ENCODE measurements at places on chromosomes 7 and 10. TPM values are rescaled to one million over a fixed set of nuclear protein-coding genes. Genes with fewer than 3 reads are reported as not detected.

Gene CPA2
- not detected for total RNA-seq

- DNase-seq, result peak; percentile 29
Measured at GRCh38 chr7:50149369-50149768, 56.3 kb upstream of the ZPBP start.

DNA sequence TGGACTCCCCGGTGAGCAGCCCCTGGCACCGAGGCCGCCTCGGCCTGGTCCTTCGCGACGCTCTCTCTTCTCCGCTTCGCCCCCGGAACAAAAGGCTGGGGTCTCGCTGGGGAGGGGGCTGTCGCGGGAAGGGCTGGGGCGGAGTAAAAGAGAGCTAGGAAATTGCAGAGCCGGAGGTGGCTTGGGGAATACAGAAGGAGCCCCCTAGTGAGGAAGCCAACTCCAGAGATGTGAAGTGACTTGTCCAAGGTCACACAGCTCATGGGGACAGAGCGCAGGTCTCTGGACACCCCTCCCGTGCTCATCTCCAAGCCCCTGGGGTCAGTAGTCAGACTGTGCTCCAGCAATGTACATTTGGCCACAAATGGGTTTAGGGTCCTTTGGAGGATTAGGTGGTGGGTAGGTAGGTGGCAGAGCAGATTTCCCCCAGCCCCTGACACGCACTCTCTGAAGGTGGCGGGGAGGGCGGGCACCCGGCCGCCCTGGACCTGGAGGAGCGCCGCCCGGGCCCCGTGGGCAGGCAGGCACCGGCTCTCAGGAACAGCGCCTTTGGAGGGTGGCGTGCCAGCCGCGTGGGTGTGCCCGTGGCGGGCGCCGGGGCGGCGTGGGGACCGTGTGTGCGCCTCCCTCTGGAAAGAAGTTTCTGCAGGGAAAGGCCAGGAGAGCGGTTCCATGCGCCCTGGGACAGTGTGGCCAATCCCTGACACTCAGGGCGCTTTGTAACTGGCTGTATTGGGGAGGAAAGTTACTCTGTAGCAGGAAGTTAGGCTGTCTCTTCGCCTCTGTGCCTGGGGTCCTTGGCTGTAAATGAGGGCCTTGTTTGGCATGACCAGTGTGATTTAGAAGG, 910 bp downstream of the WIPF3 start:
- DNase-seq, result no peak

DNA sequence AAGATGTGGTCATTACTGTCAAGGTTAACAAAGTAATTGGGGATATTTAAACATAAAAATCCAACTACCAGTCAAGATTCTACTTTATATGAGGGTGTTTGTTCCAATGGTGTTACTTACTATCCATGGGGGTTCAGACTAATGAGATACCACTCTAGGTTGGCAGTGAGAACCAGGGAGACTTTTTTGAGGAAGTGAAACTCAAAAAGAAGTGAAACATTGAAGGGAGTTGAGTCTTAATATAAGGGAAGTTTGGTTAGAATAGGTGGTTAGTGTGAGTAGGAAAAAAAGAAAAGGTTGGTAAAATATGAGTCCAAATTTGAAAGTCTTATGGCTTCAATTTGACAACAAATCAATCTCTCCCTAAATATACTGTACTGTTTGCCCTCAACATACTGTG, 123.6 kb upstream of the ANK3 start:
- no peak for DNase-seq

Gene PON1
- not detected for total RNA-seq

DNA sequence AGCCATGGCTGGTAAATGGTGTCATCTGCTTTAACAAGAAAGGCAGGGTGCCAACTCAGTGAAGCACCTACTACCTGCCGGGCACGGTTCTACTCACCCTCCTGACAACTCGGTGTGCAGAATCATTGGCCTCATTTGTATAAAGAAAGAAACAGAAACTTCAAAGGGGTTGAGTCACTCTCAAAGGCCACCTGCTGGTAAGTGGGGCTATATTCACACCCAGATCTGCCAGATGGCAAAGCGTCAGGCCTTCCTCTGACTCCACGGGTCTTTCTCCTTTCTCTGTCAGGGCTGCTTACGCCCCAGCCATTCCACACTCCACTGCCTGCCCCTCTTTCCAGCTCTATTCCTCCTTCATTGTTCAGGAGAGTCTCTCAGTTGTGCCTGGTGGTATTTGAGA, 309.2 kb downstream of the GFRA1 start:
- DNase-seq, result no peak

Gene GARIN1A
- 2.7 TPM for total RNA-seq

DNA sequence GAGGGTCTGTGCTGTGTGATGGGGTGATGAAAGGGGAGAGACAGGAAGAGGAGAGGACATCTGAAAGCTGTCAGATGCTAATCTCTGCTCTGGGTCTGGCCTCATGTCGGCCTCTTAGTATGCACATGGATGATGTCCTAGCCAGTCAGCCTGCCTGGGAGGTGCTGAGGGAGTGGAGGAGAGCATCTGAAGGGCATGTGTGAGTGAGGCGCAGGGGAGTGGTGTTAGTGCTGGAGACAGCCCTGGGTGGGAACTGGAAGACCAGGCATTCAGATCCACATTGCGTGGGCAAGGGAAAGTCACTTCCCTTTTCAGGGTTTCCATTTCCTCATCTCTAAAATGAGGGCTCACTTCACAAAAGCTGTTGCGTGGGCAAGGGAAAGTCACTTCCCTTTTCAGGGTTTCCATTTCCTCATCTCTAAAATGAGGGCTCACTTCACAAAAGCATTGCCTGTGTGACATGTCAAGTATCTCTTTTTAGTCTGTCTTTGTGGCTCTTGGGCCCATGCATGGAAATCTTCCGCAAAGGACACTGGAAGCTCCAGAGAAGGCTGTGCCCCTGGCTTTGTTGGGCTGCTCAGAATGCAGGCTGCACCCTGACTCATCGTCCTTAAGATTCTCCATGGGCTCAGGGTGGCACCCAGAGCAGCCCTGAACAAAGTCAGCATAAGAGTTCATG, 10.0 kb downstream of the SFTPD start:
- DNase-seq, result no peak

DNA sequence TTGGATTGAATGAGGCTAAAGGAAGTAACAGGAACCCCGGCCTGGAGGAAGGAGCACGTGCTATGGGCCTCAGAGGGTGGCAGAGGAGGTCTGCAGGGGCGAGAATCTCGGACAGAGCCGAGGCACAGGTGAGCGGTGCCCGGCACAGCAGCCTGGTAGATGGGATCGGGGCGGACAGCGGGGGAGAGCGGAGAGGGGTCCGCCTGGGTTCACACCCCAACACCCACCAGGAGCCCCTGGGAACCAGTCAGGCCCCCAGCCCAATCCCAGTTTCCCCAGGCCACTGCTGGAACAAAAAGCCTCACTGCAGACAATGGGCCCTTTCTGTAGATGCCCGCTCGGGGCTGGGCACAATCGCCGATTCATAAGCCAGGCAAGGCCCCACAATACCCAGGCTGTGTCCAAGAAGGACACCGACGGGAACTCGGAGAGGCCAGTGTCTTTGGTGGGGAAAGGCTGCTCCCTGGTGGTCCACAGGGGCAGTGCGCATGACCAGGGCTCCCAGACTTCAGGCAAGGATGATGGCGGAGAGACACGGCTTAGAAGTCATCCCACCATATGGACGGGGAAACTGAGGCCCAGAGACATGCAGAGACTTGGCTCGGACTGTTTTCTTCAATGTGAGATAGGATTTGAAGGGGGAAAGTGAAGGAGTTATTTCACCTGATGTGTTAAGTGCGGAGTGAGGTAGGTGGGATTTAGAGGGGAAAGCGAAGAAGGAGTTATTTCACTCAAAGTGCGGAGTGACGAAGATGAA, 106.9 kb upstream of the GPR26 start:
- DNase-seq, result peak; percentile 76

DNA sequence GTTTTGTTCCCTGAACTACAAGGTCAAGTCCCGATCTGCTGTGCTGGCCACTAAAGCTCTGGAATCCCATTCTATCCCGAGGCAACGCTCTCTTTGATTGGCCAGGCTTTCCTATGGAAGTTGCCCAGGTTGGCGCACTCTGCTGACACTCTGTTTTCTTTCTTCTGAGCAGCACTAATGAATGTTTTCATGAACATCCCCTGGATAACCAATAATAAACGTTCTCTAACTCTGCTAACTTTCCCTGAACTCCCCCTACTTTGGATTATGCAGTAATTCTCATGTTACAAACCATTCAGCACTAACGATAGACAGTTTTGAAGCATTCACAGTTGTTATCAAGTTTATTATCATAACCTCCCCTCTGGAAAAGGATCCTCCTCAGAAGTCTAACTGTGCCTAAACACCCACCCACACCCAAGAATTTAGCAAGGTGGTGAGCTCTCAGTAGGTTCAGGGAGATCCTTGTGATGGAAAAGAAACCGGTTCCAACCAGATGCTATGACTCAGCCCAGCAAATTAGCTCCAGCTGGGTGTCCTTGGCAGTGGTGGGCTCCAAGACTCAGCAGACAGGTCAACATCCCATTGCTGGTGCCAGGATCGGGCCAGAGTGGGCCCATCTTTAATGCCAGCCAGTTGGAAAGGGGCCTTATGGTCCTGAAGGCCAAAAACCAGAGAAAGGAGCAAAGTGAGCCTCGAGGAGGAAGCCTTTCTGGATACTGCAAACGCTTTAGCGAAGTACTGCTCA, 68.4 kb downstream of the CREB3L2 start:
- DNase-seq, result no peak

DNA sequence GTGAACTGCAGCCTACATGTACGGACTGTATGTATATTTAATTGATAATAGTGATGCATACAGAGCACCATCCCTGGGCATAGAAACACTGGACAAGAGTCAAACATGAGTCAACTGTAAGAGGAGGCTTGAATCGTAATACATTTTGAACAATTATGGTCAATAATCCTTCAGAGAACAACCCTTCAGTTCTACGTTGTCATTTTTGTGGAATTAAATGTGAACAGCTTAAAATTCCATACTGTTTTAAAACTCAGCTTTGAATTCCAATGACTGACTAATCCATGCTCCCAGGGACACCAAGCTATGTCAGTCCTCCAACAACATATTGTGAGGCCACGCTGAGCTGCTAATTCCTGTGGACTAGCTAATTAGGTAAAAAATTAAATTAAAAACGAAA, 41.5 kb upstream of the KMT2E start:
- no peak for DNase-seq

GRCh38 chr7:27200761-27201579, 1.1 kb upstream of the HOXA13 start:
- no peak for DNase-seq

DNA sequence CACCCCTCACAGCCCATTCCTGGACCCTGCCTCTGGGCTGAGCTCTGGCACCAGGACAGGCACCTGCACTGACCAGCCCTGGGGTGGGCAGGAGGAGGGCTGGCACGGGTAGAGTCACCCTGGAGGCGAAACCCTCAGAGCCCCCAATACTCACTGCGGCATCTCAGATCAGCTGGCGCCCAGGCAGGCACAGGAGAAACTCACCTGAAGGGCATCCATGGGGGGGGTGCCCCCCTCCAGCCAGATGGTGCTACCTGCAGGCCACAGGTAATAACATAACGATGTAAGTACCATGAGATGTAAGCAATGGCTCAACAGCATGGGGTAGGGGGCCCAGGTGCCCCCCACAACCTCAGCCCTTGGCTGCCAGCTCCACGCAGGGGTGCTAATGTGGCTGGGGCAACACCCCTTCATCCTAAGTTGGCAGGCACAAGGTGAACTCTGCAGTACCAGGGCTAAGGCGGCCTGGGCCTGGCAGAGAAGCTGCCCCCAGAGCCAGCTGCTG, 12.1 kb upstream of the PYROXD2 start:
- DNase-seq, result no peak

GRCh38 chr10:77027576-77027975, 610.0 kb downstream of the KCNMA1 start:
- no peak for DNase-seq

Gene GJD4
- total RNA-seq, result not detected

Gene ZPBP
- not detected for total RNA-seq

Gene SFXN2
- total RNA-seq, result 7.5 TPM

- DNase-seq, result no peak
Measured at GRCh38 chr7:126411032-126411820, 841.5 kb downstream of the GRM8 start.

Gene NKX1-2
- total RNA-seq, result not detected

GRCh38 chr7:77811516-77812289, 13.1 kb downstream of the PHTF2 start:
- no peak for DNase-seq

Gene LRIT1
- not detected for total RNA-seq

- DNase-seq, result no peak
Measured at GRCh38 chr10:10361301-10361885, 656.3 kb upstream of the CELF2 start.

Gene PTCD1
- total RNA-seq, result 6.1 TPM

- DNase-seq, result no peak
Measured at GRCh38 chr10:34908481-34908880, 93.4 kb upstream of the PARD3 start.

GRCh38 chr10:91006752-91007346, 86.0 kb upstream of the ANKRD1 start:
- DNase-seq, result no peak

DNA sequence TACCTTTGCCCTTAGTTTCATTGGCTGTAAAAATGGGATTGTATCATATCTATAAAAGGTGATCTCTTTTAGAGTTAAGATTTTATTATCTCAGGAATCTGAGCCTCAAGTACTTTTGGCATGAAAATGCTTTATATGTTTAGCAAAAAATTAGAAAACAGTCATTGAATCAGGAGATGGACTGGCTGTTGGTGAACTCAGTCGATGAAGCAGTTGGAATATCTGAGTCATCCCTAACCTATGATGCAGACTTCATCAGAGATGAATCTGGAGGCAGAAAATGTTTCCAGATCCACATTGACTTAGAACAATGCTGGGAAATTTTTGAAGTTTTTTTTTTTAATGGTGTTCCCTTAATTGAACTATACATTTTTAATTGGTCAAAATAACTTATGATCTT, 228.5 kb downstream of the SLC25A13 start:
- DNase-seq, result no peak

DNA sequence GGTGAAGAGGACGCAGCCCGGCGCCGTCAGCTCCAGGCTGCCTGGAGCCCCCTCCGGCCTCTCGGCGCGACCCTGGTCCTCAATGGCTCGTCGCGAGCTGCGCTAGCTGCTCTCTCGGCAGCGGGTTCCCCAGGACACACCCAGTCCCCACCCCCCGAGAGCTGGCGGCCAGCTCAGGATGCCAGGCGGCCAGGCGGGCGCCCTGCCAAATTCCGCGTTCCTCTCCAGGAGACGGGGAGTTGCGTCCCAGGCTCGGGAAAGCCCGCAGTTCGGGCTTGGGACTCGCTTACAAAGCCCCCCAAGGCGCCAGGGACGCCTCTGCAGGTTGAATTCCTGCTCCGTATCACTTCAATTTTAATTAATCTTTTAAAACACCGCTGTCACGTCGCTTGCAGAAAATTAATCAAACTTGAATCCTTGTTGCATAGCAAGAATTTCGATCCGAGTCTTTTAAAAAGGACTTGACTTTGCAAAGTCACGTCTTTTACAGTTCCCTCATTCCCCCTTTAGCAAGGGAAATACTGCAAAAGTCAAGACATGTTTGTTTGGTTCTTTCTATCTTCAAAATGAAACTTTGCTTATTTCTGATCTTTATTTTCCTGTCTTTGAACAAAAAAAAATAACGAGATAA, 28.2 kb downstream of the SKIDA1 start:
- peak; percentile 48 for DNase-seq

DNA sequence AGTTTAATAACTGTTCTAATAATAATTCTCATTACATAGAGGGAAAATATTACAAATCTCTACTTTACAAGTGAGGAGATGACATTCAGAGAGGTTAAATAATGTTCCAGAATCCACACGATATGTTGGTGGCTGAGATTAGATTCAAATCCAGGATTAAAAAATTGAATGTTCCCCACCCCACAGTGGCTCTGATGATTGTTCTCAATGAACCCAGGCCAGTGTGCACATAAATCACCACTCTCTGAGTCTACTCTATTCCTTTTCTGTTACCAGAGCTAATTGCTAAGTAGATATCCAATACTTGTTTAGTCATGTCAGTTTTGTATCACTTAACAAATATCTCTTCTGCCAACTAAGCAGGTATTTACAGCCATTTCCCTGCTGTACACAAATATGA, 281.0 kb downstream of the ABCA13 start:
- no peak for DNase-seq
